Aorta (tissue), 5 donors: ENCODE measurements at places on chromosomes 7 and 10.

DNA sequence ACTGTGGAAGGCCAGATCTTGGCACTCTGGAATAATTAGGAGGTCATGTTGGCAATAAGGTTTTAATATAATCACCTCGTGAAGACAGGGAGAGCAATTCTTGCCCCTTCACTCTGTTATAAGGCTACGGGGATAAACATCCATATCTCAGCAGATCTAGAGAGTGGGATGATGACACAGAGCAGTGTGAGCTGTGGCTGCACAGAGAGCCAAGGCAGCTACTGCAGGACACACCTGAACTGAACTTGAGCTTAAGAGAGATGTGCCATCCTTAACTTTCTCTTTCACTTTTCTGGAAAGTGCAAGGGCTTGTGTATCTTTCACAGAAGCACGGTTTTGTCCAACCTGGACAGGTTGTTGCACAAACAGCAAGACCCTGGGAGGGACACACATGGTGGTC, 174.7 kb downstream of the GATA3 start:
- no peak for DNase-seq

DNA sequence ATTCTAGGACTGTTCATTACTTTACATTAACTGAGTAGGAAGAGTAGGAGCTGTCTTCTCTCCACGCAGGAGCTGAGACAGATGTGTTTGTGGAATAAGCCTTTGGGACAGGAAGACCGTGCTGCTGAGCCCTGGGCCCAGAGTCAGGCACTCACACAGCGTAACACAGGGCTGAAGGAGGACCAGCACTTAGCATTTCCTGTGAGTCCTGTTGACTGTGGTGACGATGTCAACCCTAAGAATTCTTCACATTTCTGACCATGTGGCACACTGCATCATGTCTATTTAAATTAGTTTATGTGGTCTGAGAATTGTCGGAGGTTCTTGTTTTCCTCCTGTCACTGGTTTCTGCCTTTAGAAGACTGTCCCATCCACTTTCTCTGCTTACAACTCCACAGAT, 117.2 kb downstream of the PIP4K2A start:
- DNase-seq: no peak

DNA sequence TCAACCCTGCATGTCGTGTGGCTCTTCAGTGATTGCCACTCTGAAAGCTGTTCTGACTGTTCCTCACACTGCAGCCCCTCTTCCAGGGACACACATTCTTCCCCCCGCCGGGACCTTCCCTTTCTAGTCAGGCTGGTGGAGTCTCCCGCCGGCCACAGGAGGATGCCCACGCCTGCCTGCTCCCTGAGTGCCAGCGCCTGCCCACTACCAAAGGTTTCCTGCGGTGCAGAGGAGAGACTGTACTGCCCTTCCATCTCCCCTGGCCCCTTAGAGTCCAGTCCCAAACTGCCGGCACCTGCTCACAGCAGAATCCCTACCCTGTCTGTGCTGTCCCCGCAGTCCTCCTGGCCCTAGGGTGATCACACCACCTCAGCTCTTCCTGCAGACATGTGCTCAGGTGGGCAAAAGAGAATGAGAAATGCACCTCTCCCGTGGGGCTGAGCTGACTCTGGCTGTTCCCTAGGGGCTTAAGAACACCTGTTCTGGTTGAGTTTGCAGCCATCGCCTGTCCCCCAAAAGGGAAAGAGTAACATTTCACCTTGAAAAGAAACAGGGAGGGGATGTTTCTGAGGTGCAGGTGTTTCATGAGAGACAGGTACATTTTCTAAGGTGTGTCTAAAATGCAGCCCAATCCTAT, 1.4 kb downstream of the PODXL start:
- DNase-seq: no peak

DNA sequence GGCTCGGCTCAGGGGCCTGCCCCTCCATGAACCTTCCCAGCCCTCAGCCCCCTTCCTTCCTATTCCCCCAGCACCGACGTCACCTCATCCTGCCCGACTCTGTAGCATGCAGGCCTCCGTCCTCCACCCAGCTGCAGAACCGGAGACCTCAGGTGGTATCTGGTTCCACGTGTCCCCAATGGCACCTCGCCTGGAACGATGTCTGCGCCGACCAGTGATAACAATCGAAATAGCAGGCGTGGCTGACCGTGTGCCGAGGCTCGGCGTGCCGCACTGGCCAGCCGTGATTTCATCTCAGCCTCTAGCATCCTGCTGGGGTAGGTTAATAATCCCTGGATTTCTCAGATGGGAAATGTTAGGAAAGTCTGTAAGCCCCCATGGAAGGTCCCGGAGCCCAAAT, 171.7 kb downstream of the CUX1 start:
- no peak for DNase-seq

- DNase-seq: no peak
Observed at GRCh38 chr7:75924889-75925288, 9.9 kb downstream of the POR start.

DNA sequence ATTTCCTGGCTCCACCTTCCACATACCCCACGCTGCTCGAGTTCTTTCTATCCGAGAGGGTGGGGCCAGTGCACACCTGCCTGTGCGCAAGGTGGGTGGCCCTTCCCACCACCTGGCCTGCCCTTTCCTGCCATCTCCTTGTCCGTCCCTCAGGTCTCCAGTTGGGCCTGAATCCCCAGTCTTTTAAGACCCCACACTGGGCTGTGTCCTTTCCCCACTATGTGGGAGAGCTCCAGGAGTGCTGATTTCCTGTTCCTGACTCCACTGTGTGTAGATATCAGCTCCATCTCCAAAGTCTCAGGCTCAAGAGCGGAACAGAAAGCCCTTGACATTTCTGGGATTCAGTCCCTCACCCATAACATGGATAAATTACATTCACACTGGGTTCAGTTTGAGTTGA, 20.1 kb downstream of the LHPP start:
- DNase-seq: no peak

GRCh38 chr7:46432708-46433107, 511.6 kb upstream of the IGFBP3 start:
- no peak for DNase-seq

GRCh38 chr10:104300736-104301292, 31.8 kb downstream of the GSTO2 start:
- DNase-seq: peak; percentile 91

- no peak for DNase-seq
Observed at GRCh38 chr7:52502281-52502680, 533.2 kb upstream of the POM121L12 start.

DNA sequence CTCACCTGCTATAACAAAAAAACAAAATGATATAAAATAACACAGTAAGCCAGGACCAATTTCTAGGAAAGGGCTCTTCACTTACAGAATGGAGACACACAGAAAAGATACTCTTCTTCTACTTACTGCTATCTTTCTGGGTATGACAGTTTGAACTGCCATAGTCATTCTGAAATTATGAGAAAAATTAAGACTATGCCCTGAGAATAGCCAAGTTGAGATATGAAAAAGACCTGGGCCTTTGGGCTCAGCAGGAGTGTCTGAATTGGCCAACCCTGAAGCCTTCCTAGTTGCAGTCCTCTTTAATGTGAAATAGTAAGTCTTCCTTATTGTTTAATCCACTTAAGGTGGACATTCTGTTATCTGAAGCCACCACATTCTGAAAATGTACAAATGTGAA, 519.5 kb downstream of the GRID1 start:
- DNase-seq: no peak

DNA sequence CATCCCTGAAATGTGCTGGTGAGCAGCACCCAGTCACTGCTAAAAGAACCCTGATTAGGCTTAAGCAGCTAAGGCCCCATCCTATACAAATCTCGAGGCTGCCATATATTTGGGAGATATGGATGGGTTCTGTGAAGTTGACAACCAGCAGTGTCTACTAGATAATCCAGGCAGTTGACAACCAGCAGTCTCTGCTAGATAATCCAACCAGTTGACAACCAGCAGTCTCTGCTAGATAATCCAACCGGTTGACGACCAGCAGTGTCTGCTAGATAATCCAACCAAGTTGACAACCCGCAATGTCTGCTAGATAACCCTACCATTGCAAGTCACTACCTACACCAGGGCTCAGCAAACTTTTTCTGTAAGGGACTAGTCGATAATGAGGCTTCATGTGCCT, 58.3 kb upstream of the KDM7A start:
- no peak for DNase-seq

DNA sequence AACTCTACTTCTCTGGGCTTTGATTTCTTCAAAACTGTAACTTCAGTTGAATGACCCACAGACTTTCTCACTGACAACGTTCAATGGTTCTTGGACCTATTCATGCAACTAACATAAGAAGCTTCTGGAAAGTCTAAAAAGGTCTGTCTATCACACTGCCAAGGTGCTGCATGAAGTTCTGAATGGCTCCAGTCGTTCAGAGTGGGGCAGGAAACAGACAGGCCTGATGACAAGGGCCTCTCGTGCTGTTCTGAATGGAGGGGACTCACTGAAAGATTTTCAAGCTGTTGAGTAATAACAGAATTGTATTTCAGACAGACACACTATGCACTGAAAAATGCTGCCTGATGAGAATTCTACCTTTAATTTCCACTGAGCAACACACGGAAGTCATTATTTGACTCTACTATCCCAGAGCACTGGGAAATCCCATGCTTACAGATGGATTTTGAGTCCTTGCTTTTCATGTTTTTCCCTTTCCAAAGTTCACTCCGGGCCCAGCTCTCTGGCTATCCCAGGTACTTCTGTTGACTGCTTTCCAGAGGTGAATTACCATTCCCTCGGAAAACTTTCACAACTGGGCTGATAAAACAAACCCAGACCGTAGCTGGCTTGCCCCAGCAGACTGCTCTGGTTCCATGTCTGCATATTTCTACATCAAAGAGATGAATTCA, 204.9 kb upstream of the FRMD4A start:
- DNase-seq: no peak

GRCh38 chr7:94190599-94191061, 186.5 kb upstream of the BET1 start:
- peak; percentile 48 for DNase-seq

DNA sequence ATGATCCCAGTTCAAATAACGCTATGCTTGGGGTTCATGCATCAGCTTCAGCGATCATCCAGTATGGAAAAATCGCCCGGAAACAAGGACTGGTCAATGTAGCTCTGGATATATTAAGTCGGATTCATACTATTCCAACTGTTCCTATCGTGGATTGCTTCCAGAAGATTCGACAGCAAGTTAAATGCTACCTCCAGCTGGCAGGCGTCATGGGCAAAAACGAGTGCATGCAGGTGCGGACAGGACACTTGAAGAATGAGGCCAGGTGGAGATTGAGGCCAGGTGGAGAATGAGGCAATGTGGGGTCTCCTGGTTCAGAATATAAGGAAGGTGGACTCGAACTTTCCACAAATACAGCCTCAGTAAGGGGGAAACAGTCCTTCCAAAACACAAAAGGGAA, 105.8 kb downstream of the TRRAP start:
- no peak for DNase-seq

- DNase-seq: no peak
Observed at GRCh38 chr10:93080350-93081046, 6.8 kb downstream of the CYP26A1 start.

- DNase-seq: no peak
Observed at GRCh38 chr10:17209881-17210280, 8.4 kb upstream of the TRDMT1 start.

DNA sequence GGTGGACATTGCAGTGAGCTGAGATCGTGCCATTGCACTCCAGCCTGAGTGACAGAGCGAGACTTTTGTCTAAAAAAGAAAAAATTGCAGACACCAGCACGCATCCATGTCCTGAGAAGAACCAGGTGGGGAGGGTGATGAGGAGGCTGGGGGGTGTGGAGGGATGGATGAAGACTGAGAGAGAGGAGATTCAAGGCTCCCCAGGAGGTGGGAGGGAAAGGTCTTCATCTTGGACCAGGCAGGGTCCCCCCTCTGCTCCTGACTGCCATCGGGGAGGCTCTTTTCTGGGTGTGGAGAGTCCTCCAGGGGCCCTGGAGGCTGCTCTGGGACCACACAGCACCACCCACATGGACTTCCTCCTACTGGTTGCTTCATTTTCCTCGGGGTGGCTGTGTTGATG, 1.5 kb downstream of the SCART1 start:
- DNase-seq: no peak
